Activated T-helper 1 cell treated with anti-CD3 and anti-CD28 coated beads, Interleukin-12 subunit alpha, Interleukin-12 subunit beta, Interleukin-2, Interleukin-4 antibody, amounts not matched to agents 30 ng/mL and 10 ng/mL and 1 ng/mL, durations not matched to agents 14 hours and 24 hours and 36 hours (primary cell): ENCODE measurements at places on chromosomes 2 and 18. TPM values are rescaled to one million over a fixed set of nuclear protein-coding genes. Genes with fewer than 3 reads are reported as not detected.
A peak's percentile ranks its signal among the peaks of the same experiment; 100 is the strongest.

EFR3B gene
- 0.21 and 0.22 TPM in 2 replicates for total RNA-seq

MATN3 gene
- total RNA-seq, result not detected in 2 replicates

COL4A3 gene
- not detected in 2 replicates for total RNA-seq

MC2R gene
- total RNA-seq, result not detected in 2 replicates

LYG2 gene
- total RNA-seq, result not detected in 2 replicates

TMEM131 gene
- 36.5 and 38.4 TPM in 2 replicates for total RNA-seq

FNDC4 gene
- total RNA-seq, result 0.10 TPM in 1 of 2 replicates, not detected in the other

MYCN gene
- total RNA-seq, result not detected in 2 replicates

LRP2 gene
- total RNA-seq, result 0.05 and 0.17 TPM in 2 replicates

CFAP65 gene
- total RNA-seq, result not detected in 2 replicates

ITGA4 gene
- 98.5 and 118 TPM in 2 replicates for total RNA-seq

- no peak for DNase-seq
These were observed 16.7 kb upstream of the GREB1 start for GRCh38 chr2:11516984-11517648.

GRCh38 chr2:228658998-228659397 lies 477.5 kb upstream of the SPHKAP start:
- no peak for DNase-seq

DNA sequence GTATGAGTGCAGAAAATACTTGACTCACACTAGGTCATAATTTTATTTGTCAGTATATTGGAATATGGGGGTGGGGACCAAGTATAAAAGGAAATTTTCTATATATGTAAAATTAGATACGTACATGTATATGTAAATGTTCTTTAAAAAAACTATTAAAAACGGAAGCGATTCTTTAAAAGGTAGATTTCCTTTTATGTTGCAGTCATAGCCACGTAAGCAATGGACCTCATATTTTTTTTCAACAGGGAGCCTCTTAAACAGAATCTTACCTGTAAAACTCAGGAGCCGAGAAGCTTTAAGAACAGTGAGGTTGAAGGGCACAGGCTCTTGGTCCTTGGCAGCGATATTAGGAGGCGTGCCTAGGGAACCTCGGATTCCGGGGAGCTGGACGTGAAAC lies 3.3 kb downstream of the RHBDD1 start:
- no peak for DNase-seq

- no peak for DNase-seq
These were observed 211.6 kb downstream of the MCFD2 start for GRCh38 chr2:46704041-46704440.

DNA sequence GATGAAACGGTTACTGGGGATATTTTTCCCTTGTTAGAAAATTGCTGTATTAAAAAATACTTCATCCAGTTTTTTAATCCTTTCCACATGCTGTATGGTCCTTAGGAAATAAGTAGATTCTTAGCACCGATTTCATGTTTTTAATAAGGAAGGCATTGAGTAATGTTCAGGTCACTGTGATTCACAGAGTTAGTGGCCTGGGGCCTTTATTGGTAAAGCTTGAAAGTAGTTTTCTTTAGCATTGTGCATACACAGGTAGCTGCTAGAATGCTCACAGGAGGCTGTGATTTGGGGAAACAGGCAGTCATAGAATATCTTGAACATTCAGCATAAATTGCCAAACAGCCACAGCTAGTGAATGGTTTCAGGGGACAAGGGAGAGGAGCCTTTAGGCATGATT lies 79.8 kb downstream of the XRCC5 start:
- DNase-seq, result no peak

DNA sequence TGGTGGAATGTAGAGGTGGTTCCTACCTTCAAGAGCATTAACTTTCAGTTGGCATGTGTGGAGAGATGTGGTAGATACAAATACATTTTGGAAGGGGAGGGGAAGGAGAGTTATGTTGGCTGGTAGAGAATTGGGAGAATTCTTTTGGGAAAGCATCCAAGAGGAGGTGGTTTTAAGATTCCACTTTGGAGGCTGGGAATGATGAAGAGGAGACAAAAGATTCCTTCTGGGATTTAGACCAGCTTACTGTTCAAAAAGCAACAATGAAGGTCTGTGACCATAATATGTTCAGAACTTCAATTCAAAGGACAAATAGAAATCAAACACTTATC lies 120.8 kb upstream of the FOSL2 start:
- DNase-seq, result no peak

DNA sequence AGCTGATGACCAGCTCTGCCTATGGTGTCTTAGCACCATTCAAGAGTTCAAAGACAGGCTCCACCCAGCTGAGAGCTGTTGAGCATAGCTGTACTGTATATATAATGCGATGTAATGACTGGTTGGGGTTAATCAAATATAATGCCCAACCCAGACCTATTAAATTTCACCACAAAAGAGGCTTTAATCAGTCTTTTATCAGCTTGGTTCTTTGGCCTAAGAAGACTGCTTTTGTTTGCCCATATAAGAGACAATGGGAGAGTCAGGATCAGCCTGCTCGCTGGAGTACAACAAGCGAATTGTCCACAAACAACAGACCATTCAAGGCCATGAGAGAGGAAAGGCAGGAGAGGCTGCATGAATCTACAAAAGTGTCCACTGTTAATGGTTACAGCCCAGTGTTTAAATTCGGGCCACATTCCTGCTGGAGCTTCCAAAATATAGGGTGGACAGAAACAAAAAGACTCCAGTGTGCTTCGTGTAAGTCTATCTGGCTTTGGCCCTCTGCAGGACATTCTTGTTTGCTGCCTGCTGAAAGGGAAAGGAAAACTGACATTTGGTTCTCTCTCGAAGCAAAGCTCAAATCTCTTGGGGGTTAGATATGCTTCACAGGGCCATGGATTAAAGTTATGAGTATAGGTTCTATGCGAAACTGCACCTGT lies 299.0 kb upstream of the FBXO11 start:
- no peak for DNase-seq

GRCh38 chr2:235141411-235142128 lies 189.8 kb downstream of the SH3BP4 start:
- no peak for DNase-seq

- no peak for DNase-seq
These were observed 22.8 kb downstream of the ANO7 start for GRCh38 chr2:241211276-241211675.

- no peak for DNase-seq
These were observed 286.4 kb downstream of the CDH19 start for GRCh38 chr18:66317243-66318090.

DNA sequence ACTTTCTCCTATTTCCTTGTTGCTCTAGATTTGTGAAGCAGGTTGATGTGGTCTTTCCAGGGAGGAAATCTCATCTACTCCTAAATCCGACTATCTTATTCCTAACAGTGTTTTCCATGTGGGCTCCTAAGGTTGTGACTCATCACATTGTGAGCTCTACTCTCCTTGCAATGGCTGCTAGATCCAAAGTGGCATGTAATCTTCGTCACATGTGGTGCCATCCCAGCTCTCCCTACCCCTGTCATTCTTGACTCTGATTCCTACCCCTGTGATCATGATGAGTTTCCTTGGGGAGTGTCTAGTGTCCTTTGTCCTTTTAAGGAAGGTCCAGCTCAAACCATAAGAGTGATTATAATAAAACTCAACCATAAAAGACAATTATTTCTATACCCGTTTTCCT lies 47.3 kb upstream of the GULP1 start:
- no peak for DNase-seq

- peak; percentile 33 for DNase-seq
These were observed 4.2 kb upstream of the POU3F3 start for GRCh38 chr2:104849618-104850141.

DNA sequence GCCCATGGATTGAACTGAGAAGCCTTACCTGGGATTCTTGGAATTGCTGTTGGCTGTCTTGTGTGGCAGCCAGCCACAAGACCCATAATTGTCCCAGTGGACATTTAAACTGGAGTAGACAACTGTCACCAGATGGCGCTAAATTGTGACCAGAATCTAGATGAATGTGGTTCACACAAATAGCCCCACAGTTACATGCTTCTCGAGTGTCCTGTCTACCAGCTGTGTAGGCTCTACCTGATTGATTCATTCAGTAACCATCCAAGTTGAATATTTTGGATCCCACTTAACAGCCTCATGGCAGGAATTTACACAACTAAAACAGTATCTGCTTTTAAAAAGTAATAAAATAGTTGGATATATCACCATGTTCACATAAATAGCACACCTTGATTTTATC lies 73.2 kb downstream of the MAP4K4 start:
- DNase-seq, result no peak

- no peak for DNase-seq
These were observed 48.6 kb downstream of the ROCK1 start for GRCh38 chr18:21063011-21063410.

DNA sequence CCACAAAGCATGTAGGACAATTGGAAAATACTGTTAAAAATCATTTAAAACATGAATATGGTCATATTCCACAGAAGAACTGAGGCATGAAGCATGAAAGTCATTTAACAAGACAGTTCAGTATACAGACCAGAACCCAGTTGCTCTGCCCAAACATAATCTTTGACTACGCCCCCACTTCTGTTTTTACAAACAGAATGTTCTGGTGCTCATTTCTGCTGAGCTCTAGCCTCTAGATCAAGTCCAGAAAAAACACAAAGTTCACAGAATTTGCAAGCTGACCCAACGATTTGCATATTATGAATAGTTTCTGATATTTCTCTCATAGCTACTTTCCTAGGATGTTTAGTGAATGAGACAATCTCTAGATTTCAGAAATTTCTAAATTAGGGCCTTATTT lies 424.9 kb downstream of the PID1 start:
- no peak for DNase-seq

- DNase-seq, result no peak
These were observed 159.7 kb downstream of the DOCK10 start for GRCh38 chr2:224882291-224883171.

- no peak for DNase-seq
These were observed at the start of gene LRRTM1 for GRCh38 chr2:80303909-80304837. TSS of gene LRRTM1 (minus strand) at chr2:80304752. CDS start at chr2:80303819, 933 bp downstream.

DNA sequence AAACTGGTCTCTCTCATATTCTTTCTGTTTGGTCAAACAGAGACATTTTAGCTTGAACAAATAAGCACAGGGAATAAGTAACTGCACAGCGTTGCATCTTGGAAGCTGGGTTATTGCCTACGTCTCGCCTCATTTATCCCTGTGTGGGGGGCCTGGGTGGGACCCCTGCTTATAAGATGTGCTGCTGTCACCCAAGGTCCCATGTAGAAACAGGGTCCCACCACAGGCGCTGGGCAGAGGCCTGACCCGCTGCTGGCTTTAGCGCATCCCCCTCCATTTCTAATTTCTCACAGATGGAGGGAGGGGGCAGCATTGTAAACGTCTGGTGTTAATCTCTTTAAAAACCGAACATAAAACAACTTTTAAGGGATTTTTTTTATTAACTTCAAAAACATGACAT lies 207.8 kb downstream of the HDAC4 start:
- no peak for DNase-seq

GRCh38 chr2:179900655-179901054 lies 39.2 kb upstream of the ZNF385B start:
- no peak for DNase-seq

- DNase-seq, result peak; percentile 64
These were observed at the start of gene MAL for GRCh38 chr2:95025406-95026319. TSS of gene MAL (plus strand) at chr2:95025708. CDS start at chr2:95025793, 85 bp downstream.

DNA sequence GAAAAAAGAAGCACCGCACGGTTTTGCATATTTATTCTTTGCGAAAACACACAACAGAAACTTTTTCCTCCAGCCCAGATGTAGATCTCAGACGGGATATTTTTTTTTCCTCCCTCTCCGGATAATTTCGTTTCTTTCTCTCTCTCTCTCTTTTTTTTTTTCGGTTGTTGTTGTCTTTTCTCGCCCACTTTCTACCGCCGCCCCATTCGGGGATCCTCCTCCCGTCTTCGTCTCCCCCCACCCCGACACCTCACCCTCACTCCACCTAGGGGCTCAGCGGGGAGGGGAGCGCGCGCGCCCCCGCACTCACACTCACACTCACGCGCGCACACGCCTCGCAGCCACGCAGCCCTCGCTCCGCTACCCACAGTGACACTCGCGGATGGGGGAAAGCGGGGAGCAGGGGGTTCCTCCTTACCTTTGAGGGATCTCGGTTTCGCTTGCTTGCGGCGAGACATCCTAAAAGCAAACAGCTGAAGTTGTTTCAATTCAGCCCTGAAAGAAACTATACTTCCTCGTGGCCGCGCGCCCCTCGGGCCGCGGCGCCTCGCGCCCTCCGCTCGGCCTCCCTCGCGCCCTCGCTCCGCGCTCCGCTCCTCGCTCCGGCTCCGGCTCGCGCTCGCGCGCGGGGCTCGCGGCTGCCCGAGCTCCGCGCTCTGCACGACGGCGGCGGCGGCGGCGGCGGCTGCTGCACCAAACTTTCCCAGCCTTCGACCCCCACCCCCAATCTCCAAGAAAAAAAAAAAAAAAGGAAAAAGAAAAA lies 1.3 kb downstream of the ZNF521 start:
- DNase-seq, result no peak

GRCh38 chr2:149860276-149860921 lies 272.8 kb upstream of the MMADHC start:
- no peak for DNase-seq

- no peak for DNase-seq
These were observed 53.6 kb downstream of the CCDC93 start for GRCh38 chr2:117960231-117960630.

- DNase-seq, result no peak
These were observed at the start of gene TET3 for GRCh38 chr2:73984203-73984921. TSS of gene TET3 (plus strand) at chr2:73984910. CDS start at chr2:73986404, 1,494 bp downstream.

DNA sequence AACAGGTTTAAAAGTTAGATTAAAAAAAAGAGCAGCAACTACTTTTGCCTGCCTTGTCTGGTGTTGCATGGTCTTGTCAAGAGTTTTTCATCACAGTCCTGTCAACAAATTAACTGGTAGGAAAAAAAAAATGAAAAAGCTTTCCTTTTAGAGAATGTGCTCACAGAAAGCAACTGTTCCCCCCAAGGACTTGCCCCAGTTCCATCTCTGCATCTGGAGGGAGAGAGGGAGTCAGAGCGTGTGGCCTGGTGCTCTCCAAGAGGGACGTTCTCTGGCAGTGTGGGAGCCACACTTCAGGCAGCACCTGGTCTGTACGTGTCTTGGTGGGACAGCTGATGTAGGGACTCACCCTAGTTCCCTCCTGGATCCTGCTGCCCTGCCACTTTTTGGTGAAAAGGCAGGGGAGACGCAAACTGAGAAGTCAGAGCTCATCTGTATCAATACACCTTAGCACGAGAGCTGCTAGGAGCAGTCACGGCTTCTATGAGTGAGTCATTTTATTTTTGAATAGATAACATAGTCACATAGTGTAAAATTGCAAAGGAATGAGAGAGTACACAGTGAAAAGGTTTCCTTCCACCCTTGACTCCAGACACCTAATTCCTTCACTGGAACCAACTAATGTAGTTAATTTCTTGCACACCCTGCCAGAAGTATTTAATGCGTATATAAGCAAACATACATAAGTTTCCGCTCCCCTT lies 172.5 kb upstream of the MGAT5 start:
- no peak for DNase-seq

GRCh38 chr18:65620076-65620696 lies 130.6 kb upstream of the CDH7 start:
- DNase-seq, result no peak

DNA sequence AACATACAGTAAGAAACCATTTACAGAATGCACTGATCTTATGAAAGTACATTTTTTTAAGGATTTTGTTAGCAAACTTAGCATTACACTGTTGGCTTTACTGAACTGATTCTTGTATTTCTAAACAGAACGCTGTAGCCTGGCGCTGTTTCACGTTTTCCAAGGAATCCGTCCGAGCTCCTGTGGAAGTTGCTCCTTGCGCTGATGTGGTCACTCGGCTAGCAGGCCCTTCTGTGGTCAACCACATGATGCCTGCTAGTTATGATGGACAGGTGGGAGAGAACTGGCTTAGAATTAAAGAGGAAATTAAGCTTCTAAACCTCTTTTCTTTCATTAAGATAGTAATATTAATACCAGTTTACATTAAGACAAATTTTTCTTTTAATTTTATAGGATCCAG lies 76.8 kb downstream of the CEP192 start:
- DNase-seq, result no peak
